ENCODE measurements at places on chromosomes 6 and 20.
A peak's percentile ranks its signal among the peaks of the same experiment; 100 is the strongest.

DNA sequence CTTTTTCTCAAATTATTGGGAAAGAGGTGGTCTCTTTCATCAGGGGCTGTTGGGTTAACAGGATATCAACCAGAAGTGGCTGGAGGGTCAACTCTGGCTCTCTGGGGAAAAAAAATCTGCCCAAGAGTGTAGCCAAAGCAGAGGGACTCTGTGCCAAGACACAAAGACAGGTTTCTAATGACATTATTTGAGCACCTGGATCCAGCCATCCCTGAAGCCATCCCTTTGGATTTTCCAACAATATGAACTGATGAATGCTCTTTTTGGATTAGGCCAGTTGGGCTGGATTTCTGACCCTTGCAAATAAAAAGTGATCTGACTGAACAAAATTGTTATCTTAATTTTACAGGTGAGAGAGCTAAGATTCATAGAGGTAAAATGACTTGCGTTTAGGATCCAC is 88.7 kb downstream of the KCNB1 start:
- DNase-seq: no peak

- no peak for DNase-seq
These were observed 516.5 kb downstream of the CD83 start for GRCh38 chr6:14634072-14634471.

DNA sequence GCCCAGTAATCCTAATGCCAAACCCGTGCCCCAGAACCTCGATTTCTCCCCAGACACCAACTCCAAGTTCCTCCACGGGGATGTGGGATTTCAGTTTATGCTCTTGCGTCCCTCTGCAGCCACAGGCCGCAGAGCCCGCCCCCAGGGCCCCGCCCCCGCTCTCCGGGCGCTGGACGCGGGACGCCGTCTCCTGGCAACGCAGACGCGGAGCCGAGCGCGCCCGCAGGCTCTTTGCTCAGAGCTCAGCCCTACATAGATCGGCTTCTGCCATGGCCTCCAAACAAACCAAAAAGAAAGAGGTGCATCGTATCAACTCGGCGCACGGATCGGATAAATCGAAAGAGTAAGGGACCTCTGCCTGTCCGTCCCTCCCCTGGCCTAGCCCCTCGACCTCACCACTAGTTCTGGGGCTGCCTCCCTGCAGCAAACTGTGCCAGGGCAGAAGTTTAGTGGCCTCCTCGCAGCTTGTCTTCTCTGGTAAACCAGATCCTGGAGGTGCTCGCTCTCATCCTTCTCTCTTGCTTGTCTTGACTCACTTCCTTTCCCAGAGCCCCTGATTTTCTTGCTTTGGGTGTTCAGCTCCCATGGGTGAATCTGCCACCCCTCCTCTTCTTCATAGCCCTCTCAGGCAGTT is at the start of gene ADGB:
ADGB (plus strand) TSS at position 201 of the 634 bp plus-strand sequence; CDS start at position 270, 69 bp downstream.
- peak; percentile 12 for DNase-seq

- DNase-seq: peak; percentile 66
These were observed 224.5 kb upstream of the AGPAT4 start for GRCh38 chr6:161498359-161498758.

GRCh38 chr6:451336-451735 is 59.8 kb downstream of the IRF4 start:
- DNase-seq: no peak

DNA sequence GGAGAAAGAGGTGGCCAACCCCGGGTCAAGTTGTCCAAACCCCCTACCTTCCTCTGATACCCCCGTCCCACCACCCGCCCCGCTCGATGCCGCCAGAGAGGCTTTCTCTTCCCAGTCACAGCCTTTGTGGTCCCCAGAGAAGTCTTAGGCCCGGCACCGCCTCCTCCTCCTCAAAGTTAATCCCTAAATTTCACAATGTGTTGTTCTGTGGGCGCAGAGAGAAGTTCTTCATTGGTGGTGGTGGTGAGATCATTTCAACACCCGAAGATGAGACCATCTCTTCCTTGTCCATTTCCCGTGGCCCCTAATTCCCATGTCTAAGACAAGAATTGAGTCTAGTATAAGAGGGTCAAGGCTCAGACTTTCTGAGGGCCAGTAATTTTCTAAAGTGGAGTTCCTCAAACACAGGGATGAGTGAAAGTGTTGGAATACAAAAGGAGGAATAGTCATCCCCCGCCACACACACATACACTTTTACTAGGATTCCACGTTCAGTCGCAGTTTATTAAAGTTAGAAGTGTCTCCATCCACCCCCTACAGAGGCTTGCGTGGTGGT is 10.4 kb downstream of the TRIM31 start:
- DNase-seq: peak; percentile 70

DNA sequence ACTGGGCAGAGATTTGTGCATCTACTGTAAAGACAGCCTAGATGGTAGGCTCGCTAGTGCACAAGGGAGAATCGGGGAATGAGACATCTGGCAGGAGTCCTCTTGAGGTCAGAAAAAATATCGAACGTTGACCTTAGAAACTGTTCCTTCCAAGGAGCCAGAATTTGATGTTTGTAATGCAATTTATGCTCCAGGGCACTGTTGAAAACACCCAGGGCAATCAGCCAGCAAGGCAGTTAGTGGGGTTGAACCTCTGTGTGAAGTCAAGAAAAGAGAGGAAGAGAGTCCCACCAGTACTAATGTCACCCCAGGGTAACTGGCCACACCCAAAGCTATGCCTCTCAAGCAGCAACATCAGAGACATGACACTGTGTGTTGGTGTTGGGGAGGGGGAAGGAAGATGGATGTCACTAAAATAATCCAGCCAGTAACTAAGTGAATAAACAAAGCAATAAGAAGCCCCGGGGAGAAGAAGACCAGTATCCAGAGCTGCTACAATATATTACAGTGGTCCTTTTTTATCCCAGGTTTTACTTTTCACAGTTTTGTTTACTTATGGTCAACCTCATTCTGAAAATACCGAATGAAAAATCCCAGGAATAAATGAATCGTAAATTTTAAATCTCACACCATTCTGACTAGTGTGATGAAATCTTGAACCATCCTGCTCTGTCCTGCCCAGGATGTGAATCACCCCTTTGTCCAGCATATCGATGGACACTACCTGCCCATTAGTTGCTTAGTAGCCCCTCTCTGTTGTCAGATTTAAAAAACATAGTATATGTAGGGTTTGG is 32.9 kb upstream of the PDE10A start:
- DNase-seq: no peak

GRCh38 chr20:63047267-63047666 is 40.5 kb upstream of the BHLHE23 start:
- DNase-seq: no peak

DNA sequence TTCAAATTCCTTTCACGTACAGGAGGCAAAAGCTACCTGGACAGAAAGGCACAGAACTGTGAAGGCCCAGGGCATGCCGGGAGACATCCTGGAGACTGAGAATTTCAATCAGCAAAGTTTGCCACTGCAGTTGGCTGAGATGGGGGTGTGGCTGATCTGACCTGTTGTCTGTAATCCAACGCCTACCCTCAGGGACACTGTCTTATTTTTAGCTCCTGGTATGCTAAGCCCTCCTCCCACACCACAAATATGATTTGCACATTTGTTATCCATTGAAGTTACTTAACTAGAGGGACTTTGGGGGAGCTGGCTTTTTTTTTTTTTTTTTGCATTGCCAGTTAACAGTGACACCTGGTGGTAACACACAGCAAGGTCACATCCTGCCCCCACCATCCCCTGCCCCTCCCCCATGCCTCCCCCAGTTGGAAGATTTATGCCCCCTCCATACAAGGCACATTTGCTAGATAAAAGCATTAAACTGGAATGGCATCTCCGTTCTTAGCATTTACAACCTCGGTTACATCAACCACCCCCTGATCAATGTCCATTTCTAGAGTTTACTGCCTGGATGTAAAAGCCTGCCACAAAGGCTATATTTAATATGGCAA is 40.4 kb downstream of the TTI1 start:
- DNase-seq: peak; percentile 94

DNA sequence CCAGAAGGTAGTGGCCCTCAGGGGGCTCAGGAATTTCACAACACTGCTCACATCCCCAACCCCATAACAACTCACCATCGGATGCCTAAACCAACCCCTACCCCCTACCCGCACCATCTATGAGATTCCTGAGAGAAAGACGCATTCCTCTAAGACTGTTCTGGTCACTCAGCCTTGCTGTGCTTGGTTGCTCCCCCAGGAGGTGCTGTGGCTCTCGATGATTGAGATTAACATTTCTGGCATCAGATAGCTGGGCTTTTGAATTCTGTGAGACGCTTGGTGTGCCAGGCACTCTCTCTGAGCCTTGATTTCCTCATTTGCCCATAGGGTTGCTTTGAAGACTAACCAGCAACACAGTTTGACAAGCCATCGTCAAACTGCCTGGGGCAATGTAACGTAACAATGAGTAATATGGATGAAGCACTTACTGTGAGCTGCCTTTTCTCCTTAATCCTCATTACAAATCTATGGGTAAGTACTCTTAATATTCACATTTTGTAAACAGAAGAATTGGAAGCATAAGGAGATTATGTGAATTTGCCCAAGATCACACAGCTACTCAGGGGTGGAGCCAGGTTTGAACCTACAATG is 978 bp downstream of the WFDC6 start:
- DNase-seq: no peak

DNA sequence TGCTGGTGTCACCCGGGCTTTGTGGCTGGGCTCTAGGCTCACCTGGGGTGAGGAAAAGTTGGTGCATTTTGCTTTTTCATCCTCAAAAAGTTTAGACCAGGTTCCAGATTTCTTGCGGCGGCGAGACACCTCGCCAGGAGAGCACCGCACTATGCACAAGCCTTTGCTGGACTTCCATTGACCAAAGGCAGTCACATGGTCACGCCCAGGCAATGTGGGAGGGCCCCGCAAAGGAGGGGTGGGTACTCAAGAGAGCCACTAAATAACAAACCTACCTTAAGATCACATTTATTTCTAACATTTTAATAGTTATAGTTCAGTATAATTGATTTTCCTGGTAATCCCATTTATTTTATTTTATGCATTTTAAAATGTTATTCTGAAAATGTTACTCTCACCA is 3.0 kb upstream of the KIF16B start:
- DNase-seq: no peak

DNA sequence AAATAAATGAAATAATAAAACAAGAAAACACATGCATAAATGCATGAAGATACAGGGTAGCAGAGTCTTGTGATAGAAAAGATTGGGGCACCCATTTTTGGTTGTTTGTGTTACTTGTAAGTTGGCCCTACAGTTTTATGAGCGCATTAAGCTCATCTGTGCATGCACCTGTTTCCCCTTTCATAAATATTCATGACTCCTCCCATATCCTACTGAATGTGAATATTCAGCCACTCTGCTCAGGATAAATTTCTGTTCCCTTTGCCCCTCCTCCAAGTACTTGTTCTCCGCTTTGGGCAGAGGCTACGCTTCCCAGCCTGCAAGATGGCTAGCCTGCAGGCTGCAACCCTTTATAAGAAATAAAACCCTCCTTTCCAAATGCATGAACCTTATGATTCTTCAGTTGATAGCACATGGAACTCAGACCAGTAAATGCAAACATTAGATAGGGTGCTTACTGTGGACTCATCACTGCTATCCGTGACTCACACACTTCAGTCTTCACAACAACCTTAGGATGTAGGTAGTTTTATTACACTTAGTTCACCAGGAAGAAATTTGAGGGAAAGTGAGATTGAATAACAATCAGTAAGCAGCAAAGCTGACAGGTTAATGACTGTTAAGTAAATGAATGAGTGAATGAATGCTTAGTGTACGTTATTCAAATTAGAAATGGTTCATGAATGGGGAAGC is 15.0 kb downstream of the ALDH8A1 start:
- no peak for DNase-seq

GRCh38 chr6:47414423-47415167 is 63.0 kb upstream of the CD2AP start:
- peak; percentile 43 for DNase-seq

- no peak for DNase-seq
These were observed 84.2 kb upstream of the FRMD1 start for GRCh38 chr6:168163096-168163731.

DNA sequence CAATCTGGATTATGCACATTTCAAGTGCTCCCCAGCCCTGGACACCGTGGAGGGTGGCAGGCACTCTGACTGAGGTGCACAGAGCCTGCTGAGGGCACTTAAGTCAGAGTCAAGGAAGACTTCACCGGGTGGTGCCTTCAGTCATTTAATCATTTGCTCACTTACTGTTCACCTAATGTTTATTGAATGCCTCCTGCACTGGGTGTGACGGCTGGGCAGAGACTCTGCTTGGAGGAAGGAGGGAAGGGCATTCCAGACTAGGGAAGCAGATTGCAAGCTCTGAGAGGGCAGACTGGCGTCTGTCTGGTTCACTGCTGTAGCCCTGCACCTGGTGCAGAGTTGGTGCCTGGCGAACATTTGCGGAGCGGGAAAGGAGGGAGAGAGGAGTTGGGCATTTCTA is 54.2 kb upstream of the FAM83D start:
- no peak for DNase-seq

DNA sequence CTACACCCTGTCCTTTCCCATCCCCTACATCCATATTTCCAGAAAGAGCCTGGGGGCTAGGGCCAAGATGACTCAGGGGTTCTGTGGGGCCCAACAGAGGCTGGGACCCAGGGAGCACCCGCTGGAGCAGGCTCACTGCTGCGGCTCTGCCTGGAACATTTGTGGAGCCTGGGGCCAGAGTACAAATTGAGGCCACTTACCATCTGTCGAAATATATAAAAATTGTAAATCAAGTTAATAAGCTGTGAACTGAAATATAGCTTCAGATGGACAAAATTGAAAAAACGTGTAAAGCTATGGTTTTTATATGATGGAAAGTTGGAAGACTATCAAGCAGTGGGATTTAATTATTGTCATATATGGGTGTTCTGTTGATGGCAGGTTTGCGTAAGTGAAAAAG is 82.9 kb upstream of the ATXN1 start:
- no peak for DNase-seq

- DNase-seq: no peak
These were observed 159.4 kb downstream of the CDK19 start for GRCh38 chr6:110655821-110656220.

DNA sequence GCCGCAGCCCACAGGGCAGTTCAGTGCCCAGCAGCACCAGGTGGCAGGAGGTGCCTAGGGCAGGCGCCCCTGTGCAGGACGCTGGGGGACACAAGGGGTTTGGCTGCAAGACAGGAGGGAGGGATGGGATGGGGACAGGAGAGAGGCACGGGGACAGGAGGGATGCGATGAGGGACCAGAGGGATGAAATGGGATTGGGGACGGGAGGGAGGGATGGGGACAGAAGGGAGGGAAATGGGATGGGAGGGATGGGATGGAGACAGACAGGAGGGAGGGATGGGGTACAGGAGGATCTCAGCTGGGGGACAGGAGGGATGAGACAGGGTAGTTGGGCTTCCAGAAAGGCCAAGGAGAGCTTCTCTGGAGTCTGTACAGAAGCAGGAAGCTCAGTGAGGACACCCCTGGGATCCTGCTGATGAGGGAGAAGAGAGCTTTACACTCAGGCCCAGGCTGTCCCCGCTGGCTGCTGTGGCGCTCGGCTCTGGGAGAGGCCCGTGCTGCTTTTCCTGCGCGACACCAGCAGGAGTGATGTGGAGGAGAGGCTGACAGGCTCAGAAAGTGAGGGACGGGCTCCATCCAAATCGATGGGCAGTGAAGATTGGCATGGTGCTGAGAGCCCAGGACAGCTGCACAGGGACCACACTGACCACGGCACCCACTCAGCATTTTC is 400.8 kb downstream of the SMOC2 start:
- no peak for DNase-seq

GRCh38 chr6:14000901-14001300 is 76.1 kb downstream of the RNF182 start:
- DNase-seq: no peak

Data from HCEC 1CT (cell line).